ENCODE measurements at places on chromosomes 1 and 21.

DNA sequence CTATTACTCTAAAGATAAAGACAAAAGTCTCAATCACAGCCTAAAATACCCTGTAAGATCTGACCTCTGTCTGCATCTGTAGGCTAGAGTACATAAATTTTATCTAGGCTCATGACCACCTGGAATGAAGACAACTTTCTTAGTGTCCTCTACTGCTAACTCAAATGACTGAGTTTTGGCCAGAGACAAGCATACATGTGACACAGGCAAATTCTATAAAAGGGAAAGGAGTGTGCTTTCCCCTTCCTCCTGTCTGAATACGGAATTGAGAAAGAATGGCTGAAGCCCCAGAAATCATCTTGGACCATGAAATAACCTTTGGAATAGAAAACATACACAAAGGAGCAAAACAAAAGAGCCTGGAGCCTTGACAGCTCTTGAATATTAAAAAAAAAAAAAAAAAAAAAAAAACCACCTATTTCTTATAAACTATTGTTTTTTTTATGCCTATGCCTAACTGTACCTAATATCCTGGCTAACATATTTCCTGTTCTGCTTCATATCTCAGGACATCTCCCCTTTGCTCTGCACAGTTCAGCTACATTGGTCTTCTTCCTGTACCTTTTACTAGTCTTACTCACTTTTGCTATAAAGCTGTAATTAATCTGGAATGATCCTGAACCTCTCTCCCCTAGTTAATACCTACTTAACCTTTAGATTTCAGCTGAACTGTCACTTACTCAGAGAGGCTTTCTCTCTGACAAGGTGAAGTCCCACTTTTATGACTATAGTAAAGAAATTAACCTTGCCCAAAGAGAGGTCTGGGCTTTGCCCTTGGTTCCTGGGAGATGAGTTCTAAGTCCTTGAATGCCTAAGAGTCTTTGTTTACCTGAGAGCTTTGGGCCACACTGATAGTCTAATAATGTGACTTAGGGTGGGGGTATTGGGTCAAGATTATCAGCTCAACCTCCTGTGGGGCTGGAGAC lies 16.1 kb downstream of the UCHL5 start:
- DNase-seq: no peak

- DNase-seq: no peak
These were observed 273.4 kb downstream of the VAV3 start for GRCh38 chr1:107691540-107691939.

DNA sequence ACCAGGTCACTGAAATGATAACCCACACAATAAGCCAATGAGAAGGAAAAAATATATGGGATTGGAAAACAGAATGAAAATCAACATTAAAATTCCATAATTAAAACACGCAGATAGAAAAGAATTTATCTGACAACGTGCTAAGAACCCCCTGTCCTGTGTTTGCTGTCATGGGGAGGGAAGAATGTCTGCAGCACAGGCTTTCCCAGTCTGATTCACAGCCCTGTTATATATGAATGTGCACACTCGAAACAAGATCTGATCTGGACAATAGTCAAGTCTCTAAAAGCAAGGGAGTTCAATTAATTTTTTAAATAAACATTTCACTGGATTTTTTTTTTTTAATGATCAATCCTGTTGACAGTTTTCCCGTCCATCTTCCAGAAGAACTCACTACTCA lies 220.0 kb downstream of the RERE start:
- DNase-seq: no peak

DNA sequence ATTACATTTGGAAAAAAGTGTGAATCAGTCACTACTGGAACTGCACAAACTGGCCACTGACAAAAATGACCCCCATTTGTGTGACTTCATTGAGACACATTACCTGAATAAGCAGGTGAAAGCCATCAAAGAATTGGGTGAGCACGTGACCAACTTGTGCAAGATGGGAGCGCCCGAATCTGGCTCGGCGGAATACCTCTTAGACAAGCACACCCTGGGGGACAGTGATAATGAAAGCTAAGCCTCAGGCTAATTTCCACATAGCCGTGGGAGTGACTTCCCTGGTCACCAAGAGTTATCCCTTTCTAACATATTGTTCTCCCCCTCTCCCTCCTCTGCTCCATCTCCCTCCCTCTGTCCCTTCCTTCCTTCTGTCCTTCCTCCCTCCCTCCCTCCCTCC lies 47.7 kb upstream of the RHOU start:
- no peak for DNase-seq

- no peak for DNase-seq
These were observed 14.7 kb downstream of the PKN2 start for GRCh38 chr1:88698764-88699163.

- DNase-seq: no peak
These were observed 75.5 kb downstream of the KIRREL1 start for GRCh38 chr1:158068918-158069317.

DNA sequence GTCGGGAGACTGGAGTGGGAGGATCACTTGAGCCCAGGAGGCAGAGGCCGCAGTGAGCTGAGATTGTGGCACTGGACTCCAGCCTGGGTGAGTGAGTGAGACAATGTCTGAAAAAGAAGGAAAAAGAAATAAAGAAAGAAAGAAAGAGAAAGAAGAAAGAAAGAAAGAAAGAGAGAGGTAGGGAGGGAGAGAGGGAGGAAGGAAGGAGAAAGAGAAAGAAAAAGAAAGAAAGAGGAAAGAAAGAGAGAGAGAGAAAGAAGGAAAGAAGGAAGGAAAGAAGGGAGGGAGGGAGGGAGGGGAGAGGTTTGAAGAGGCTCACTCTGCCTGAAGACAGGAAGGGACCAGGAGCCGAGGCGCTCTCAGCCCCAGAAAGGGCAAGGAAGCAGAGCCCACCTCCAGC lies 4.8 kb upstream of the TCP10L start:
- DNase-seq: no peak

- no peak for DNase-seq
These were observed 66.2 kb downstream of the FAAP20 start for GRCh38 chr1:2128189-2128901.

GRCh38 chr1:236129306-236129705 lies 13.0 kb upstream of the GPR137B start:
- DNase-seq: no peak

GRCh38 chr1:193540511-193540910 lies 354.1 kb upstream of the B3GALT2 start:
- DNase-seq: no peak

DNA sequence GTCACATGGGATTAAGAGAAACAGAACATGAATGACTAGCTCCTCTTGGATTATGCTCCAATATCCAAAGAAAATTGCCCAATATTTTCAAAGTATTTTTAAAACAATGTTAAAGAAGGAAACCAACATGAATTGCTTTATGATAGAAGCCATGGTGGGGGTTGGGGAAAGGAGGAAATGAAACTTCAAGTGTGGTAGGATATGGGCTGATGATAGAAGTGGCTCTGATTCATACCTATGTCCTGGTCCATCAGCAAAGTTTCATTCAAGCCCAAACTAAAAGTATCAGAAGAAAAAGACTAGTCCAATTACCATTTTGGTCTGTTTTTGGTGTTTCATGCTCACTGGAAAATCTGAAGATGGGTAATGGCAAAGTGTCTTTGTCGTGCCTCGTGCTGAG lies 104.2 kb upstream of the PROX1 start:
- DNase-seq: no peak

GRCh38 chr1:51189421-51190073 lies 46.5 kb upstream of the RNF11 start:
- DNase-seq: peak; percentile 75

GRCh38 chr21:20902511-20902910 lies 95.7 kb upstream of the NCAM2 start:
- no peak for DNase-seq

DNA sequence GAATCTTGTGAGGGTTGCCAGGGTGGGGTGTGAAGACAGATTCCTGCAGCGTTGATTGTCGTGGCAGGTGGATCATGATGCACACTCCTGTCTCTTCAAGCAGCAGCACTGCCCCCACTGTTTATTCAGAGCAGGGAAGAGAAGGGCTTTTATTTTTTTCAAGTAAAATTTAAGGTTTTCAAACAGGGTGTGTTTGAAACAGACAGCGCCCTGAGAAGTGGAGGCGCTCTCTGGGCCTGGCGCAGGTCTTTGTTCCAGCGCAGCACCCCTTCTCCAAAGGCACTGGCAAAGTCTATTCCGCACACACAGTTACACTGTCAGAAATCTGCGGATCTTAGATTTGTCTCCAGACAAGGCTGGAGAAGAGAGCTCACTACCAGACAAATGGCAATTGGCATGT lies 7.0 kb downstream of the C1orf53 start:
- DNase-seq: no peak

GRCh38 chr21:35057428-35057827 lies 8.3 kb upstream of the RUNX1 start:
- no peak for DNase-seq

DNA sequence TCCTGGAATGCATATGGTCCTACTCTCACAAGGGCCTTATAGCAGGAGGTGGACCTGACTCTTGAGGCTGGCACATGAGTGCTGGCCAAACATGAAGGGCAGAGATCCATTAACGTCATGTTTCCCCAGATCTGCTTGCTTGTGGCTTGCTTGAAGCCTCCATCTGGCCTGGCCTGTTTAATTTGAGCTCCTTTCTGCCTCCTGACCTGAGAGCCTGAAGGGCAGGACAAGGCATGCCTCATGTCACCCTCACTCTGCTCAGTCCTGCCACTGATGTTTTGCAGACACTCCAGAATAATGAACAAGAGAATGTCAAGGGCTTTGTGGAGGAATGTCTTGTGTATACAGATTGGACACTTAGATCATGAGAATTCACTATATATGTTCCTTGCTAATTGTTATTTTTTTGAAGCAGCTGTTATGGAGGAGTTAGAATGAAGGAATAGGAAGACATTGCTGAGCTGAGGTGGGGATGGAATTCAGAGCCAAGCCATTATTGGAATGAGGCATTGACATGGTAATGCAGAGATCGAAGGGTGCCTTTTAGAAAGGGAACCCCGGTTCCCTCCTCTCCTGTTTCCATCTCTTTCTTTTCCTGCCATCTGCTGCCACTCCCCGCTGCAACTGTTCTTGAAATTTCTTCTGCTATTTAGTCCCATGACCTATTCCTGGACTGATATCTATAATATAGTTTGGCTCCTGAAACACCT lies 457.0 kb upstream of the PROX1 start:
- no peak for DNase-seq

DNA sequence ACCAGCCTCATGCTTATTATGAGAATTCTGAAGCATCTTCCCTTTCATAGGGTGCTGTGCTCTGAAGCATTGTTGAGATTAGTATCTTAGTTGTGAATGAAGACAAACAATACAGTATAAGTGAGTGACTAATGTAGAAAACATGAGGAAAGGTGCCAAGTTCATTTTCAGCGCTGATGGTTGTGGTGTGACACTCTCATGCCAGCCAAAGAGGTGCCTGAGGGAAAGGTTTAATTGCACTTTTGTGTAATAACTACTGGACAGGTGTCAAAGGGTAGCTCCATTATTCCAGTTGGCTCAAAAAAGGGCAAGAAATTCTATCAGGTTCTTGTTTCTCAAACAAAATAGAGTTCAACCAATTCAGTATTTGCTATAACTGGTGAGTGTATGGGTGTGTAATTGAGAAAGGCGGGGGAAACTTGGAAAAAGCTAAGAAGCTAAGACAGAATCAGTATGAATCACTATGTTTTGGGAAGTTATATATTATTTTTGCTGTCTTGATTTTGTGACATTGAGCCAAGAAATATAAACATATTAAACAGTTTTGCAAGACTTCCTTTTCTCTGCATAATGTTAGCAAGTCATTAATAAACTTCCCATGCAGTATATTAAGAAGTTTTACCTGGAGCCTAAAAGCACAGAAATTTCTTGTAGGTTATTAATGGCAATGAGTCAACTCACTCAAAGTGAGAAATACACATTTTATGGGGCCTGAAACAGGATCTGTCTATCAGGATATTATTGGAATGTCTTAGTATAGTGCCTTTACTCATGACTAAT lies 31.8 kb downstream of the KCNK2 start:
- no peak for DNase-seq

DNA sequence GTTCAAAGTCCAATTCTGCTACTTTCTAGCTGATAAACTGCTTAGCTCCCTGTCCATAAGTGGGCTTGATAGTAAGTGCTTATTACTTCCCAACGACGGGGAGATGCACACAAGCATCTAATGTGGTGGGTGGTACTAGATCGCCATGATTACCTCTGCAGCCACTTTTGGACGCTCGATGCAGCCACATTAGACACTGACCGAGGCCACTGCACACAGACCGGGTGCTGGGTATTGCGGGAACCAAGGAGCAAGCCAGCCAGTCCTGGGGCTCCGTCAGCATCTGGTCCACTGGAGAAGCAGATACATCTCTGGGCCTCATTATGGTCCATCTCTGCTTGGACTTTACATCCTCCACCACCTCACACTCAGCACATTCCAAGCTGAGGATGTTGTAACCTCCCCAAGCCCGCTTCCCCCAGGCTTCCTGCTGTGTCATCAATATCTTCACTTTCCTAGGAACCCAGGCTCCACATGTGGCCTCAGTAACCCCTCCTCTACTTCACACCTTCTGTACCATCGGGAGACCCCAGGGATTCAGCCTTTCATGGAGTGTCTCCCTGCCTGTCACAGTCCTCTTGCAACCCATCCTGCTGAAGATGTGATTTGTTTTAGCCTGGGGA lies 48.2 kb downstream of the RHOU start:
- no peak for DNase-seq

GRCh38 chr1:205172729-205173366 lies 38.7 kb downstream of the DSTYK start:
- no peak for DNase-seq

DNA sequence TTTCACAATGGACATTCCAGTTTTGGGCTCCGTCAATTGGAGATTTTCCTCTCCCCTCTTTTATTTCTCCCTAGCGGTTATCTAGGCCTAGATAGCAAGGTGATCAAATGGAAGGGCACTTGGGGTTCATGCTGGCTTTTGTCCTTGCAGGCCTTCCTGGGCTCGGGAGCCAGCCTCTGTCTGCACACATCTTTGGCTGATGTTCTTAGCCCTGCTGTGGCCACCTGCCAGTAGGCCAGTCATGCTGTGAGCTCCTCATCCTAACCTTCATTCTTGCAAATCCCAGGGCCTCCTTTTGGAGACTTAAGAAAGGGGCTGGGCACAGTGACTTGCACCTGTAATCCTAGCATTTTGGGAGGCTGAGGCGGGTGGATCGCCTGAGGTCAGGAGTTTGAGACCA lies 13.5 kb downstream of the TIE1 start:
- no peak for DNase-seq

GRCh38 chr1:38781872-38782617 lies 77.5 kb downstream of the RRAGC start:
- no peak for DNase-seq

- DNase-seq: peak; percentile 5
These were observed 8.1 kb upstream of the RNF187 start for GRCh38 chr1:228478912-228479711.

DNA sequence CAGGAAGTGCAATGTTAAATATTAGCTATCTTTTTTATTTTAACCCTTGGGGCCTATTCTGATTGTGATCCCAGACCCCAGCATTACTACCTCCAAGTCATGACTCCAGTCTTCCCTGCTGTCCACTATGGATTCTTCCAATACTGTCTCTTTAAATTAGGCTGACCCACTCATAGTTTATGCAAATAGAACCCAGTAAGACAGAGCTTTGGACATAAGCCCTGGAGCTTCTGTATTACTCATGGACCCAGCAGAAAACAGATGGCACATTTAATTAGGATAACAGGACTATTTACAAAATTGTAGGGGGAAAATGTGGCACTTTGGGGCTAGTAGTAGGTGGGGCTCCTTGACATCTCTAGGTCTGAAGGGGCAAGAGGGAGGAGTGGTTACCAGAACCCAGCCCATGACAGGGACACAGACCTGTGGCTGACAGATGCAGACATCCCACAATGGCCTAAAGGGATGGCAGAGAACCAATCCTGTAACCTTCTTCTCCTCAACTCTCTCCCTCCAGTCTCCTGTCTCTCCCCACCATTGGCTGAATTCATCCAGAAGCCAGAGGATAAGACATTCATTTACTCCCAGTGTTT lies 233.5 kb downstream of the OMA1 start:
- no peak for DNase-seq
